ENCODE measurements at places on chromosomes 13 and 19.

DNA sequence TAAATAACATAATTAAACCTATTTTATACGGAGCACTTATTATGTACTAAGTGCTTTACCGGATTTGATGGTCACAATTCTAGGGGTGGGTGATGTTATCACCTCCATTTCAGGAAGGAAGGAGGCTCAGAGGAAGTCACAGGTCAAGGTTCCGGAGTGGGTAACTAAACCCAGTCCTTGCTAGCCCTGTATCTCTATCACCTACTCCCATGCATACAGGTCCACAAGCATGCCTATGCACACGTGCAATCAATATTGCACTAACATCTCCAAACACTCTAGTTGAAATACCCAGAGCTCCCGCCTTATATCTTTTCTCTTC, 17.8 kb upstream of the FOSB start:
- DNase-seq = no peak

GRCh38 chr13:49098771-49099512, 121.2 kb upstream of the MLNR start:
- DNase-seq = peak; percentile 28

GRCh38 chr19:1267477-1268225, 1.5 kb upstream of the CIRBP start:
- DNase-seq = no peak

DNA sequence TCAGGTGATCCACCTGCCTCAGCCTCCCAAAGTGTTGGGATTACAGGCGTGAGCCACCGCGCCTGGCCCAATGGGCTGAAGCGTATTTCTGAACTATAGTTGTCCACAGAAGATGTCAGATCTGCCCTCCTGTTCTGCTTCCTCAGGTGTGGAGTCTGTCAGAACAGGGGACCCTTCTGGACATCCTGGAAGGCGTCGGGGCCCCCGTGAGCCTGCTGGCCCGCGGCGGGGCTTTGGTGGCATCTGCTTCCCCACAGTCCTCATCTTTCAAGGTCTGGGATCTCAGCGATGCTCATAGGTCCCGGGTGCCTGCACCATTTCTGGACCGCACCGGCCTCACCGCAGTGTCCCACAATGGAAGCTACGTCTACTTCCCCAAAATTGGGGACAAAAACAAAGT, 29.5 kb upstream of the SIN3B start:
- no peak for DNase-seq

DNA sequence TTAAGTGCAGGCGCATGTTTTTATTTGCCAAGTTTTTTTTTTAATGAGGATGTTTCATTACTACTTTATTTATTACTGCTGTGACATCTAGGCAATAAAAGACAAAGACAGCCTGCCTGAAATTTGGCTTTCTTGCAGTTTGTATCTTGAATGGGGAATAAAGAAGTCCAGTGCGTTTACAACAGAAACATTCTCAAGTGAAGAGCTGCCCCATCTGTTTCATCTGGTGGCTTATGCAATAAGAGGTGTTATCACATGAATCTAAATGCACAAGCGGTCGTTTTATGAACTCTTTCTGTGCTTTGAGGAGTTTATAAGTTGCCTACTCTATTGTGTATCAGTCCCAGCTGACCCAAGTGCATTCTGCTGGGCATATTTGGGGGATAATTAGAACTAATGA, 12.6 kb upstream of the MAB21L1 start:
- no peak for DNase-seq

- DNase-seq = no peak
Observed at GRCh38 chr19:15588265-15588664, 26.8 kb upstream of the CYP4F8 start.

- DNase-seq = no peak
Observed at GRCh38 chr19:34236035-34236987, 18.0 kb upstream of the GARRE1 start.

GRCh38 chr13:98677398-98677797, 75.1 kb downstream of the SLC15A1 start:
- no peak for DNase-seq

- no peak for DNase-seq
Observed at GRCh38 chr19:41445575-41445974, 2.6 kb downstream of the ERICH4 start.

DNA sequence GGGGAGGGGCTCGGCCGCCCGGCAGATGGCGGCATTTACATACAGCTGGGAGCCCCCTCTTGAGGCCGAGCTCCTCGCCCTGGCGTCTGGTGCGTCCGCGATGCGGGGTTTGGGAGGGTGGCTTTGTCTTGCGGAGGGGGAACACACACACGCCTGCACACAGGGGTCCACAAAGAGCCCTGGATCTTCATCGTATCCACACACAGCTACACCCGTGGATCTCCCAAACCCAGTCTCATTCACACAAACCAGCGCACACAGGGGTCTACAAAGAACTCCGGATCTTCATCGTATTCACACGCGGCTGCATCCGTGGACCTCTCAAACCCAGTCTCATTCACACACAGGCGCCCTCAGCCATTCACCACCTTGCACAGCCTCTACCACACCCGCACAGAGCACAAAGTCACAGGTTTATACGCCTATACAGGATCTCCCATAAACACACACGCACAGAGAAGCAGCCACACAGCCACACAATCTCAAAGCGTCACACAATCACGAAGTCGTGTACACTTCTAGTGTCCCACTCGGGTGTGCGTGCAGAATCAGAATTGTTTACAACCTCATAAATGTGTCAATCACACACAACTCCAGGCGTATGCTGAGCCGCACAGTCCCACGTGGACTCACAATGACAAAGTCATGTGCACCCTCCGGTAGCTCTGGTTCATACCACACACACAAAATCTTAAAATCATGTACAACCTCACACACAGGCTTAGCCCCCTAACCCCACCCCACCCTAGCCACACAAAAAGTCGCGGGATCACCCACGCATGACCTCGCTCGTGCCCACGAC, 550 bp upstream of the DLL3 start:
- DNase-seq = peak; percentile 68

DNA sequence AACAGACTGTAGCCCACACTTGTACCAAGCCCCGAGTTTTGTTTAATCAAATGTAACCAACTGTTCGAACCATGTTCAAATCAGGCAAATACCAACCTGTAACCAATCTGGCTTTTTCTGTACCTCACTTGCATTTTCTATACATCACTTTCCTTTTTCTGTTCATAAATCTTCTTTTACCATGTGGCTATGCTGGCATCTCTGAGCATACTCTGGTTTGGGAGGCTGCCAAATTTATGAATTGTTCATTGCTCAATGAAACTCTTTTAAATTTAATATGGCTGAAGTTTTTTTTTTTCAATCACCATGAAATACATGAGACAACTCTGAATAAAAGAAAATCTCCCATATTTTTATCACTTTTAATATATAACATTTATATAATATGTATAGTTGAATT, 256.1 kb downstream of the SLITRK6 start:
- no peak for DNase-seq

Data from GM06990 (cell line).